ENCODE measurements at places on chromosomes 2 and 18.

DNA sequence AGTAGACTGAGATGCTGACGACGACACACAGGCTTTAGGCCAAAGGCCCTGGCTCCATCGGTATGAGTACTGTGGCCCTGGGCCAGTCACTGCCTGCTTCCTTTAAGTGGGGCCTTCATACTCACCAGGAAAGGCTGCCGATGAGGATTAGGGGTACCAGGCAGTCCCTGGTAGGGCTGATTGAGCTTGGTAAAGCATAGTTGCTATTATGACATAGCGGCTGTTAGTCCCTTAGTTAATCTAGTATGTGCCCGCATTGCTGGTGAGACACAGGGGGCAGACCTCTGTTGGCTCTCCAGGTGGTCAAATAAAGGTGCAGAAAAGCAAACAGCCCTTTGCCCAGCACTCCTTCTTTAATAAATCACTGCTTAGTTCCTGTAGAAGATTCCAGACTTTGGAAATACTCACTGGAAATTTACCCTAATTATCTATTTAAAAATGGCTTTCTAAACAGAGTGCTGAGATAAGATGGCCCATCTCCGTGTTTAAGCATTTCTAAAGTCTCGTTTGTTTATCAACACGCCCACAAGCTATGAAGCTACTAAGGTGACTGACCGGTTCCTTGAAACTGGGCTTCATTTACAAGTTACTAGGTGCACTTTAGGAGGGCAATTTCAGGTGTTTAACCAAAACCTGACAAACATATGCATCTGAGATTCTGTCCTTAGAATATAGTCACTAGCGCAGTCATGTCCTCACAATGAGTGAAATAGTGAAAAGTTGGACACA lies 8.7 kb upstream of the BIN1 start:
- DNase-seq: no peak

GRCh38 chr2:75896779-75897366 lies 186.2 kb upstream of the GCFC2 start:
- DNase-seq: peak; percentile 33

GRCh38 chr2:104250635-104251034 lies 603.3 kb upstream of the POU3F3 start:
- DNase-seq: no peak

- no peak for DNase-seq
Observed at GRCh38 chr2:160472839-160473251, 20.8 kb downstream of the RBMS1 start.

- DNase-seq: no peak
Observed at GRCh38 chr2:96899413-96899741, 29.5 kb upstream of the SEMA4C start.

- DNase-seq: no peak
Observed at GRCh38 chr2:35293261-35293660, 1062.3 kb upstream of the CRIM1 start.

- no peak for DNase-seq
Observed at GRCh38 chr2:142668420-142668819, 209.0 kb upstream of the KYNU start.

- no peak for DNase-seq
Observed at GRCh38 chr18:45312555-45313126, 302.6 kb upstream of the SLC14A2 start.
